ENCODE measurements at places on chromosomes 5 and 9. TPM values are rescaled to one million over a fixed set of nuclear protein-coding genes. Genes with fewer than 3 reads are reported as not detected.

GRCh38 chr9:134065612-134066419 lies 2.0 kb downstream of the BRD3 start:
- DNase-seq: no peak
- H3K27ac ChIP-seq: peak overlapping the region; percentile 79
- H3K27me3 ChIP-seq: no peaks in the 10 kb centered on the region
- peak overlapping the region; percentile 56 for H3K4me3 ChIP-seq
- H3K4me1 ChIP-seq: peaks cover 29% of the 10 kb centered on the region

- H3K4me1 ChIP-seq: peaks cover 3% of the 10 kb centered on the region
- no peaks in the 10 kb centered on the region for H3K27me3 ChIP-seq
- no peak for DNase-seq
- H3K4me3 ChIP-seq: no peak overlapping the region
Observed at GRCh38 chr5:15850939-15851341, 328.7 kb downstream of the MARCHF11 start.

DNA sequence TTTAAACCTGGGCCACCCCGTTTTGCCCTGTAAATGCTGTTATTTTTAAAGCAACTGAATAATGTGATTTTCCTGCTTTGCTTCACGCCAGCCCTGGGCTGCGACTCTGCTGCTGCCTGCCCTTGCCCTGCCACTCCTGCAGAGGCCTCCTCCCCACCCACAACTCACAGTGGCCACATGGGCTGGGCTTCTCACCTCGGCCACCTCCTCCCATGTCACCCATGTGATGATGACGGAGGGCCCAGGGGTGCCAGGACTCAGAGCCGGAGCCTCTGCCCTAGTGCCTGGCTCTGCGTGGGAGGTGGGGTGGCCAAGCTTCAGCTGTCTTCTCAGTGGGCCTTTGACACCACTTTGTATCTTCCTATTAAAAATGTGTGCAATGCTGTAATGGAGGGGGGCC lies 48.1 kb upstream of the NKD2 start:
- peaks cover 24% of the 10 kb centered on the region for H3K4me1 ChIP-seq
- DNase-seq: no peak
- no peak overlapping the region for H3K4me3 ChIP-seq

The C5orf34 gene
- 3.8 TPM for total RNA-seq

GRCh38 chr5:169175733-169176132 lies 125.2 kb downstream of the SLIT3 start:
- no peak overlapping the region for H3K27ac ChIP-seq
- H3K4me3 ChIP-seq: no peak overlapping the region
- no peaks in the 10 kb centered on the region for H3K27me3 ChIP-seq
- DNase-seq: no peak
